ENCODE measurements at places on chromosomes 2 and 18.

- DNase-seq = no peak
These were observed 955.4 kb upstream of the FANCL start for GRCh38 chr2:59196491-59196890.

DNA sequence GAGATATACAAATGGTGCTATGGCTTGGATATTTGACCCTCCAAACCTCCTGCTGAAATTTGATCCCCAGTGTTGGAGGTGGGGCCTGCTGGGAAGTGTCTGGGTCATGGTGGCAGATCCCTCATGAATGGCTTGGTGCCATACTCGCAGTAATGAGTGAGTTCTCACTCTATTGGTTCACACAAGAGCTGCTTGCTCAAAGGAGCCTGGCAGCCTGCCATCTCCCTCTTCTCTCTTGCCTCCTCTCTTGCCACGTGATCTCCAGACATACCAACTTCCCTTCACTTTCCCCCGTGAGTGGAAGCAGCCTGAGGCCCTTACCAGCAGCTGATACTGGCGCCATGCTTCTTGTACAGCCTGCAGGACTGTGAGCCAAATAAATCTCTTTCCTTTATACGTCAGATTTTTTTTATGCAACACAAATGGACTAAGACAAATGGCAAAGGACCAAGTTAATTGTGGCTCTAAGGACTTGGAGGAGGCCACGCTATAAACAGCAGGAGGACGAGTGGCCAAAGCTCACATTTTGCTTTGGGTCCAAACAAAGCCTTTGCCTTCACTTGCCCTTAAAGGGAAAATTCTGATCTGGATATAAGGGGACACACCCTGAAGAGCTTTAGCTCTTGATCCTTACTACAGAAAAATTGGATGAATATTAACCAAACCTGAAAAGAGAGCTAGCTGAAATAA, 214.7 kb downstream of the SS18 start:
- DNase-seq = no peak

- DNase-seq = no peak
These were observed 237.6 kb downstream of the PRKCE start for GRCh38 chr2:45889053-45889452.

DNA sequence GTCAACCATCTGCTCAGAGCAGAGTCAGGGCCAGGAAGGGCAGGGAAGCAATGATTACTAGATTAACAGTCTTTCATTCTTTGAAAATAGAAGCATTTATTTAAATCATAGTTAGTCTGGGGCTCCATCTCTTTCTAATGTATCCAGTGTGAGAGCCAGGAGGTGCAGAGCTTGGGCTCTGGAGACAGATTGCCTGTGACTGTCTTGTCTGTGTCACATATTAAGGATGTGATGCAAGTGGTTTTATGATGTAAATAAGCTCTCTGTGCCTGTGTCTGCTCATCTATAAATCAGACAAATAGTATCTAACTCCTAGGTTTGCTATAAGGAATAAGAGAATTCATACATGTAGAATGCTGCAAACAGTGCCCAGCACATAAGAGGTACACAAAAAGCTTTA, 104.9 kb upstream of the TANK start:
- DNase-seq = no peak

GRCh38 chr18:48993586-48993985, 42.8 kb upstream of the SMAD7 start:
- DNase-seq = no peak

- no peak for DNase-seq
These were observed 101.1 kb downstream of the TMEM17 start for GRCh38 chr2:62404913-62405312.

DNA sequence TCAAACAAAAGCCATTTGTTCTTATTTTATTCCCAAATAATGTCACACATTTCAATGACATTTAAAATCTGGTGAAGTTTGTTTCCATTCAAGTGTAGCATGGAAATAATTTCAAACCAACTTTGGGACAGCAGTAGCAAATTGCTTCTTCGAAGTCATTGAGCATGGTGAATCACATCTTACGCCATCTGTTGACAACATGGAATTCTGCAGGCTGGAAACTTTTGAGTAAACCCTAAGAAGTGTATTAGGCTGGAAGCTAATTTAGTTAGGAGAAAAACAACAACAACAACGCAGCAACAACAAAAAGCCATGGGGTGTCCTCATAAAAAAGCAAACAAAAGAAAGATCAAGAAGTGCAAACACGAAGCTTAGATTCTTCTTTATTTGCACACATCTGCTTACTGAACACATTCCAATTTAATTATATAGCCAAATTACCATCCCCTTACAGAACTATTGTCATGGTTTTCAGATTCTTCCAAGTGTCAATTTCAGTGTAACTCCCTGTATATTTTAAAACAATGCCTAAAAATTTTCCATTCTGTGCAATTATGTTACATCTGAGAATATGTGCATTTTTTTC, 659.0 kb upstream of the CDH7 start:
- DNase-seq = peak; percentile 13

DNA sequence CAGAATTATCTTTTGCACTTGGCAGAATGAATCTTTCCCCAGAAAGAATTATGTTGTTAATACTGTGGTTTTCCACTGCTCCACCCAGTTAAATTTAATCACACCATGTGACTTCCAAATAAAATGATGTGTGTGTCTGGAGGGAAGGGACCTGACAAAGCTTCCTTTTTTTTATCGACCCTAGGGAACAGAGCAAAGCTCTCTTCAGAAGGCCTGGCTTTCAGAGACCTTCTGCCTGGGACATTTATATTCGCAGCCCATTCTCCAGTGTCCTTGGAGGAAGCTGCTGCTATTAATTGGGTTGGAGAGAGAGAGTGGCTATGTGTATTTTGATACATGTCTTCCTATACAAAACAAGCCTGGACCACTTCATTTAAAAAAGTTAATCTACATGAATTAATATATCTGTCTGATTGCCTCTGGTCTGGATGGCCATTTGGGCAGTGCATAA, 233.7 kb downstream of the PRKCE start:
- no peak for DNase-seq

GRCh38 chr18:14747513-14748474, at the start of gene ANKRD30B:
TSS of gene ANKRD30B (plus strand) at chr18:14748172. CDS start at chr18:14748420, 248 bp downstream.
- no peak for DNase-seq

DNA sequence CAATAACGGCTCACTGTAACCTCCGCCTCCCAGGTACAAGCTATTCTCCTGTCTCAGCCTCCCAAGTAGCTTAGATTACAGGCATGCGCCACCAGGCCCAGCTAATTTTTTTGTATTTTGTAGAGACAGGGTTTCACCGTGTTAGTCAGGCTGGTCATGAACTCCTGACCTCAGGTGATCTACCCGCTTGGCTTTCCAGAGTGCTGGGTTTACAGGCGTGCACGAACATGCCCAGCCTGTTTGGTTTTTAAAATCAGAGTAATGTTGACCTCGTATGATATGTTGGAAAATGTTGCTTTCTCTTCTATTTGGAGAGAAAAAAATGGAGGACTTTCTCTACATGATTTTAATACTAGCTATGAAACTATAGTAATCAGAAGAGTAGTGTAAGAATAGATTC, 386.2 kb downstream of the PTH2R start:
- no peak for DNase-seq

DNA sequence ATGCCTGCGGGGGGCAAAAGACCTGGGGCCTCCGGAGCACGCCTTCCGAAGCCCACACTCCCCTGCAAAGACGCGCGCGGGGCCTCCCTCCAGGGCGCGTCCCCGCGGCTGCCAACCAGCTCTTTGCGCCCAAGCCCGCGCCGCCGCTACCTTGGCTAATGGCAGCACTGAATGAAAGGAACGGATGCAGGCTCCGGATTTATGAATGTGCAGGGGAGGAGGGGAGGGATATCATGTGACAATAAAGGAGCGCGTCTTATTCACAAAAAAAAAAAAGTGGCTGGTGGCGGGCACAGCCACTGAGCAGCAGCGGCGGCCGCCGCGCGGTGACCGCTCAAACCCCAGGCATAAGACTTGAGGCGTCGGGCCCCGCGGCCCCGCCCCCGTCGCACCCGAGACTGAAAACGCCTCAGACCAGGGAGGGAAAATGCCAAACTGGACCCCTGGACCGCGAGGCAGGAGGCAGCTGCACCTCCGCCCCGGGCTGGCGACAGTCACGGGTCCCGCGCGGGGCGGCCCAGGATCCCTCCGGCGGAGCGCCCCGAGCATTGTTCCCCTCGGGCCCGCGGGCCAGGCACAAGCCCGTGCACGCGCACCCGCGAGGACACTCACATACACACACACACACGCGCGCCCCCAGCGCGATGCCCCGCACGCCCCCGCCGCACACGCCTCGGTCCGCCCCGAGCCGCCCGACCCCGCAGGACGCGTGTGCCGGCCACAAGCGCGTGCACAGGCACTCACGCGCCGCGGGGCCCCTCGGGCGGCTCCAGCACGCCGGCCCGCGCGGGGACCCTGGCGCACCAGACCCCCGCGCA, 1.6 kb downstream of the SPRED2 start:
- no peak for DNase-seq

DNA sequence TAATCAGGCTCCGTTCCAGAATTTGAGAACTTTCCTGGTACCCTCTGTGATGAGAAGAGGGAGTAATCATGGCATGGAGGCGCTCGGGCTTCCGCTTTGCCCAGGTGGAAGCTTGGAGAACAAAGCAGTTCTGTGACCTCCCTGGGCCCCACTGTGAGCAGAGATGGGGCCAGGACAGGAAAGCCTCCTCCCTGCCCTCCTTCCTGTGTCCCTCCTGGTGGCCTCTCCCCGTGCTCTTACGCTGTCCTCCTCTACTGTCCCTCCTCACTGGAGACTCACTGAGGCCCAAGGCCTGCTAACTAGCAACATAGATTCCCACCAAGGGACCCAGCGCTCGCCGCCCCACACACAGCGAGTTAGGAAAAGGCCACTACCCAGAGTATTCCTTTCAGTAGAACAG, 119.8 kb downstream of the MAPK4 start:
- DNase-seq = no peak

DNA sequence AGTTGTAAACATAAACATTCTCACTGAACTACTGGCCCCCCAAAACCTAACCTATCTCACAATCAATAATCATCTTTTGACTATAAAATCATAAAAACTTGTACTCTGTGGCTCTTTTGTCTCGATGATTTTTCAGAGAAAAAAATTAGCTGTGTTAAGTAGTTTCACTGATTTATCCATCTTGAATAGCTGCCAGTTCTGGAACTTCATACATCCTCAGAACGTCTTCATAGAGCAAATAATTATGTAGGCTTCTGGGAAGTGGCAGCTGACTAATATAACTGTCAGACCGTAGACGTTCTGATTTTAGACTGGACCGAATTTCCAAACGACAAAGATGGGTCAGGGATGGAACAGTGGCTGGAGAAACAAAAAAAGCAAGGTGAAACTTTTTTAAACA, 97.3 kb upstream of the CHAC2 start:
- no peak for DNase-seq

GRCh38 chr2:100113990-100114433, 28.4 kb downstream of the AFF3 start:
- DNase-seq = no peak

GRCh38 chr2:126658905-126659561, 3.1 kb downstream of the GYPC start:
- no peak for DNase-seq

DNA sequence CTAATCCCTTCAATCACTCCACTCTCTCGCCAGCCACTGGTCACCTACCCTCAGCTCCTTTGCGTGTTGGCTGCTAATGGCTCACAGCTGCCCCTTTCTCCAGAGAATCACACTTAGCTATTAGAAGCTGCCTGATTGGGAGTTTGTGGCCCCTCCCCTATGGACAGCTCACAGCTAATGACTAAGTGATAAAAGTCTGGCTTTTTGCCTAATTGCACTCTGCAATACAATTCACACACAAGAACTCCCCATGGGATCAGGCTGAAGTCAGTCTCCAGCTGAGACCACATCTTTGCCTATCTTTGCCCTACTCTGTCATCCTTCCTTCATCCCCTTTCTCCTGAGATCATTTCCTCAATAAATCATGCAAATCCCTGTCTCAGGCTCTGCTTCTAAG, 701.9 kb upstream of the RAB6C start:
- peak; percentile 7 for DNase-seq

GRCh38 chr2:21330786-21331391, 207.1 kb downstream of the TDRD15 start:
- no peak for DNase-seq

DNA sequence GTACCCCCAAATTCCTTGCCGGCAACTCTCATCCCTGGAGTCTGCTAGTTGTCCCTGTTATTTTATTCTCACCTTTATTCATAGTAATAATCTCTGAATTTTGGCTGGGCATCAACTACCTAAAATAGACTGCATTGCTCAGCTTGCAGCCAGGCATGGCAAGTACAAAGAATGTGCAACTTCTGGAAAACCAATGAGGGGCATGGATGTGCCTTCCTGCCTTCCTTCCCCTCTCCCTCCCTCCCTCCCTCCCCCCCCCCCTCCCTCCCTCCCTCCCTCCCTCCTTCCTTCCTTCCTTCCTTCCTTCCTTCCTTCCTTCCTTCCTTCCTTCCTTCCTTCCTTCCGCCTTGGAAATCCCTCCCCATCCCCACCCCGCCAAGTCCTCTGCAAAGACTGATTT, 162.8 kb downstream of the CCDC148 start:
- no peak for DNase-seq

DNA sequence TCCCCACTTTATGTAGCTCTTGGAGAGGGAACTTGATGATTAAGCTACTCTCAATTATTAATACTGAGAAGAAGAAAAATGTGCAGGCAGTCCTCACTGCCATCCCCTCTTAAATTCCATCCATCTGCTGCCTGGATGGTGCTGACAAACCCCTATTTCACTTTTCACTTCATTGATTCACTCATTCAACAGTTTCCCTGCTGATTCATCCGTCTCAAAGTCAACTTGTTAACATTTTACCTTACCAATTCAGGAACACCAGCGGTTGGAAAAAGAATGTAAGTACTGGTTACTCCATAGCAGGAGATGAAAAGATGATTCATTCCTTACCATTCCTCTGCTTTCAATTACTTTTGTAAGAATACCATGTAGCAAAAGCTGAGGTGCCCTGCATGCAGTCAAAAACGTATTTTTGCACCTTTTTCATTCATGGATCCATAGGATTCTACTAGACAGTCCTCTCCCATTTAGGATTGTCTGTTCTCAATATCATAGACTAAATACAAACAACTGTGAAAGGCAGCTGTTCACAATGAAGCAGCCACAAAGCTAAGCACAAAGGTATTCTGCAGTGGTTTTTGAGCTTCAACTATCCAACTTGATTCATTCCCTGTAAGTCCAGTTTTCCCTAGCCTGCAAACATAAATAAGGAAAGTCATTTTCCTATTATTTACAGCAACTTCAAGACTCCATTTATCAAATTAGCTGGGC, 262.0 kb downstream of the MREG start:
- DNase-seq = peak; percentile 86

GRCh38 chr18:8673256-8674209, 31.8 kb upstream of the MTCL1 start:
- DNase-seq = no peak
